ENCODE measurements at places on chromosomes 2 and 18.

GRCh38 chr18:79453816-79454735 is 58.3 kb downstream of the NFATC1 start:
- no peak for DNase-seq

DNA sequence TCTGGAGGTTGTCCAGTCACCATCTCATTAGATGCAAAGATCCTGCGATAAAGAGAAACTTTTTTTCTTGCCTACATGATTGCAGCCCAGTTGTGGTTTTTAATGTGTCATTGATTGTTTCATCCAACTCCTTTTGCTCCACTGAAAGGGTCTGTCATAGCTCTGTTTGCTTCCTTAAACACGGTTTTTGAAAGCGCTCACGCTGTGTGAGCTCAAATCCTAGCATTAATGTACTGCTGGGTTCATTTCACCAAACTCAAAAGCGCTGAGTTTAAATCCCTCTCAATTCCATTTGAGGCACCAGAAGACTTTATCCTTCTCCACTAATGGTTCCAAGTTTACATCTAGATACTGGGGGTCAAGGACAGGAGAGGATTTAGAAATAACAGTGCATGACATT is 53.6 kb downstream of the CDK15 start:
- DNase-seq: no peak

DNA sequence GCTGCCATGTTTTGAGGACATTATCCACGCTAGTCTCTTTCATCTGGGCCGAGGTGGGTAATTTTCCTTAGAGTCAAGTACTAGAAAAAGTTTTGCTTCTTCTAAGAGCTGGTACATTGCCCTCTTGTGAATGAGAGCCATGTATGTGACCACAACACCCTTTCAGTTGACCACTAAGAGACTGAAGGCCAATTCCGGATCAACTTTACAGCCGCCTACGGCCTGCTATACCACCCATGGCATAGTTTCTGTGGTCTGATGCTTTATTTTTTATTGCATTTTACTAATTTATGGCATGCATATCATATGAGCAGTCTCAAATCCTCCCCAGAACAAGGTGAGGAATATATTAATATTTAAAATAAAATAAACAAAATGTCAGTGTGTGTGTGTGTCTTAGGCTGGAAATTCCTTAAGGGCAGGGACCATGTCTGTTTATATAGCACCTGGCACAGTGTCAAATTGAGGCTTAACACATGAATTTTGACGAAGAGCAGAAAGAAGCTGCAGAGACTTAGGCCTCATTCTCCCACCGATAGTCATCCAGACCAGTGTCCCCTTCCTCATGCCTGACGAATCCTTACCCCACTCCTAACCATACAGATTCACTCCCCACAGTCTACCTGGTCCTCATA is 35.4 kb downstream of the PSD4 start:
- no peak for DNase-seq

DNA sequence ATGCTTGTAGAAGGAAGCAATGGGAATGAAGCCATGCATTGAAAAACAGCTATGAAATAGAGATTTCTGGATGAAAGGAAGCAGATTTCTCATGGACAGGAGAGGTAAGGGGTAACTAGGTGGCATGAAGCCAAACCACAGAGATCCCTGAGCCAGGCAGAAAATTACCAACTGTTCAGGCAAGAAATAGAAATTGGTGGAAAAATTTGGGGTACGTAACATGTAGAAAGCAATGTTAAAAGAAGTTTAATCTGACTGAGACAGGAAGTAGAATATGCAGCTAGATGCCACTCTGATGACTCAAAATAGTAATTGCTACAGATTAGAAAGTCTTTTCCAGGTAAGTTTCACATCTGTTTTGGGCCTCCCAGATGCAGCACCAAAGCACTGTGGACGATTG is 928.5 kb upstream of the CELF4 start:
- no peak for DNase-seq

- DNase-seq: no peak
These were observed 178.1 kb downstream of the MGAT5 start for GRCh38 chr2:134431838-134432434.

GRCh38 chr2:135456431-135456830 is 74.6 kb downstream of the ZRANB3 start:
- no peak for DNase-seq

GRCh38 chr2:233838726-233839446 is 15.4 kb downstream of the HJURP start:
- no peak for DNase-seq

All from activated CD8-positive, alpha-beta memory T cell treated with anti-CD3 and anti-CD28 coated beads for 48 hours (primary cell).